ENCODE measurements at places on chromosomes 5 and 9.

- no peak for DNase-seq
Measured at GRCh38 chr9:127767909-127768331, 10.5 kb downstream of the SH2D3C start.

DNA sequence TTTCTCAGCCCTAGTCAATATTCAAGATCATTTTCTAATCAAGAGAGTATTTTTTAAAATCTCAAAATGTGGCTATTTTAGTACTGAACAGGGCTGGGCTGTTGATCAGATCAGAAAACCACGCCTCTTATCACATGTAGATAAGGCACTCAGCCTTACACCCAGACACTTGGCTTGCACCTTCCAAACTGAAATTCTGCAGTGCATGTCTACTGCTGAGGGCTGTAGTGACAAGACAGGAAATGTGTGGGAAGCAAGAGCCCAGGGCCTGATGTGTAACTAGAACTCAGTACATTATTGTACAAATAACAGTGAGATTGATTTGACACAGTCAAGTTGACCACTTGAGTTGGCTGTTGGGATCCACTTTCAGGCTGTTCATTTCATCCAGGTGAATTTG, 48.6 kb downstream of the UBE2QL1 start:
- no peak for DNase-seq

DNA sequence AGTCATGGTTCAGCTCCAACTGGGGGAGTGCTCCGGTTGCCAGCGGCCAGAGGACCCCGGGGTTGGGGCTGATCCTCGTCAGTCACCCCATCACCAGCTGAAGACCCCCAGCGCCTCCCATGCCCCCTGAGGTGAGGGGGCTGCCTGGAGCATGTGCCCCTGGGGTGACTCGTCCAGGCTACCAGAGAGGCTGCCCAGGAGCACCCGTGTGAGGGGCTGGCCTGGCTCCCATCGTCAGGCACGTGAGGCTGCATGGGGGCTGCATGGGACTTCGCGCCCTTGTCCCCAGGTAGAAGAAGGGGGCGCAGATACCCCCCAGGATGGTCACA, 46.4 kb upstream of the EGFL7 start:
- DNase-seq, result no peak

GRCh38 chr5:112413611-112414010, 5.5 kb downstream of the EPB41L4A start:
- DNase-seq, result no peak

- no peak for DNase-seq
Measured at GRCh38 chr5:151718646-151719045, 31.9 kb upstream of the SPARC start.

GRCh38 chr9:100914266-100914665, 114.3 kb upstream of the PLPPR1 start:
- no peak for DNase-seq

DNA sequence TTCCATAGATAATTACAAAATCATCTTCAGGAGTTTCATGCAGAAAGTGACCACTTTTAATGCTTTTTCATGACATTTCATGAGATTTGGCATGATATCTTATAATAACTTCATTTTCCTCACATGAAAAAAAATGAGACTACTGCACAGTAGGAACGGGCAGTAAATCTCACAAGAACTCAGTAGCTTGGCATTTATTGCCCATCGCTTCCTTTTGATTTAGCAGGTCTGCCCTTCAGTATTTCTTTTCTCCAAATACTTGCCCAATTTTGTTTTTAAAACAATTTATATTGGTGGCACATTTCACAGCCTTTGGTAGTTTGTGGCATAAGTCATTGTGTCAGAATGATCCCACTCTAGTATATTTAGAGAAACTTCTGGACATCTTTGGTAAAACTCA, 711.8 kb upstream of the CHD1 start:
- DNase-seq, result no peak

- no peak for DNase-seq
Measured at GRCh38 chr9:120369608-120370220, 210.3 kb downstream of the CDK5RAP2 start.

DNA sequence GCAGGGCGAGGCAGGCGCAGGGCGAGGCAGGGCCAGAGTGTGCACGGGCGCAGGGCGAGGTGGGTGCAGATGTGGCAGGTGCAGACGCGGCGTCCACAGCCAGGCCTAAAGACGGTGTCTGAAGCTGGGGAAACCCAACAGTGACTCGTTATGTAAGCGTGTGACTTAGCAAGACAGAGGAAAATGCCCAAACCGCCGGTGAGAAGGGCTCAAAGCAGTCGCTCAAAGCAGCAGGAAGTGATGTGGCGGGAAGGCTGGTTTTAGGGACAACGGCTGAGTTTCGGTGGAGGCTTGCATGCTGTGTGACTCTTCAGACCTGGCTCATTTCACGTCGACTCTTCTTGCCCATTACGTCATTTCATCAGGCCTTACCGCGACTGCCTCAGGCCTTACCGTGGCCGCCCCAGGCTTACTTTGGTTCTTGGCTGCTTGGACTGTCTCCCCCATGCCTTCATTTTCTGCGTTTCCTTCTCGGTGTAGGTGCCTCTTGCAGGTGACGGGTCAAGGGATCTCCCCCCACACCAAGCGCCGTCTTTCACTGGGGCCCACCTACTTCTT, 50.5 kb upstream of the EXOC3 start:
- peak; percentile 81 for DNase-seq

DNA sequence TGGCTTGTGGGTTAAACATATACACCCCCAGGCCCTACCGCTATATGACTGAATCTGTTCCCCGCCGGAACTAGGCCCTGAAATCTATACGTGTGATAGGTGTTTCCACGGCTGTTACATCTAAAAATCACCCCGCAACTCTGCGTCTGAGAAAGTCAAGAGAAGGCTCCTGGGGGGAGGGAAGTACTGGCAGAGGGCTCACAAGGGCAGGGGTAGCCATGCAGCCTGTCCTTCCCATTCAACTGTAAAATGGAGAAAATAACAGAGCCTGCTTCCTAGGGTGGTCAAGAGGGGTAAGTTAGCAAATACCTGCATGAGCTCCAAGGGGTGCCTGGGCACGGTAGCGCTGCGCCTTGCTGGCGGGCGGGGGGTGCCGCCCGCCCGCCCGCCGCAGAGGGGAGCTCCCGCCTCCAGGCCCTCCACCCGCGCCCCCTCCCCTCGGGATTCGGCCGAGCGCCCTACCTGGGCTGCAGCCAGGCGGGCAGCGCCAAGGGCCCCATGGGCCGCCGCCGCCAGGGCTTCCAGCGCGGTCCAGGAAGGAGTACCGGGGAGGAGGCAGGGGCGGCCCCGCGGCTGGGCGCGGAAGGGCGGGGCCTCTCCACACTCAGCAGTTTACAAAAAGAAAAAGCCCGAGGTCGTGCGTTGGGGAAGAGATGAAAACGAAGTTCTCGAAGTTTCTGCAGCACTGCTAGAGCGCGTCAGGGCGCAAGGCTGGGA, at the start of gene HACD4:
Gene HACD4, minus strand, starts transcription at position 550 of the 717 bp plus-strand sequence. Its CDS starts 50 bp downstream, at position 500.
- DNase-seq, result peak; percentile 78

DNA sequence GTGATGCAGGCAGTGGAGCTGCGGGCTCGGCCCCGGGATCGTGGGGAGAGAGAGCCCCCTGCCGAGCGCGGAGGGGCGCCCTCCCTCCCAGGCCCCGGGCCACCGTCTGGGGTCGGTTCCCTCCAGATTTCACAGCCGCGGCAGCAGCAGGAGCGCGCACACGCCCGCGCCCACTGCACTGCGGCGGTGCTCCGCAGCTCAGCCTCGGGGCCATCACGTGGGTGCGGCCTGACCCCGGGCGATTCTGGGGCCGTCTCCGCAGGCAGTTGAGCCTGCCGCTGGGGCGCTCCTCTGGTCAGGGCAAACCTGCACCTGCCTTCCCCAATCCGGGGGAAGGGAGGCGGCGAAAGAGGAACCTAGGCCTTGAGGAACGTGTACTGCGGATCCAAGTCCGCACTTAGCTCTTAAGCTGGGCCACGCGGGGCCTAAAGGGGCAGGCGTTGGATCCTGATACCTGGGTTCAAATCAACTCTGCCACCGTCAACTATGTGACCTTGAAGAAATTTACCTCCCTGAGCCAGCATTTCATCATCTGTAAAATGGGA, 9.4 kb upstream of the DELE1 start:
- DNase-seq, result peak; percentile 49

DNA sequence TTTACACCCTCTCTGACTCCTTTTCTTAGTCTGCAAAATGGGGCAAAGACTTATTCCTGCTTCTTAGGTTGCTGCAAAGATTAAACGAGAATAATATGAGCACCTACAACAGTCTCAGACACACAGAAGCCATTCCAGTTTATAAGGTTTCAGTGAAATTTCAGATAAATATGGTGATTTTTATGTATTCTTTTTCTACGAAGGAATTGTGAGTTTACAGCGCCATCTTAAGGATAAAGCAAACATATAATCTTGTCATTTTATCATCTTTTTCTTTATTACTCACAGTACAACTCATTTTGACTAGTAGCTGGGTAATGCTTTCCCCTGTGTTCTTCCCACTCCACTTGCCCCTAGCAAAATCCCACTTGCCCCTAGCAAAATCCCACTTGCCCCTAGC, 29.2 kb upstream of the SMC5 start:
- no peak for DNase-seq

GRCh38 chr5:38267372-38267771, 9.0 kb downstream of the EGFLAM start:
- no peak for DNase-seq

- peak; percentile 42 for DNase-seq
Measured at GRCh38 chr5:76367623-76368371, 35.3 kb upstream of the IQGAP2 start.

GRCh38 chr5:97162045-97162444, 19.6 kb upstream of the LIX1 start:
- DNase-seq, result no peak

GRCh38 chr9:7118633-7119032, 360.9 kb downstream of the KDM4C start:
- no peak for DNase-seq

DNA sequence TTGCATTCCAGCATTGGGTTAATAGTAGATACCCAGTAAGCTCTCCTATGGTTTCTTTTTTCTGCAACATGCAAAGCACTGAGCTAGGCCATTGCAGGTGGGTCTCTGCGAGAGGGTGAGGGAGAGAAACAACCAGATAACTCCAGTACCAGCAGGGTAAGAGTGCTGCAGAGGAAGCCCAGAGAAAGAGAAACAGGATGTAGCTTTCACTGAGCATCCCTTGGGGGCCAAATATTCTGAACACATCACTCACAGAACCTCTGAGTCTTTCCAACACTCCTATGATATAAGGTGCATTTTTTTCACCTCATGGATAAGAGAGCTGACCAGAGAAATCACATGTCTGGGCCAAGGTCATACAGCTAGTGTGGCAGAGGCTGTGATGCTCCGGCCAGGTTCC, 76.7 kb downstream of the TRIM32 start:
- DNase-seq, result no peak

- peak; percentile 43 for DNase-seq
Measured at GRCh38 chr9:111598733-111599091, 735 bp downstream of the PTGR1 start.

DNA sequence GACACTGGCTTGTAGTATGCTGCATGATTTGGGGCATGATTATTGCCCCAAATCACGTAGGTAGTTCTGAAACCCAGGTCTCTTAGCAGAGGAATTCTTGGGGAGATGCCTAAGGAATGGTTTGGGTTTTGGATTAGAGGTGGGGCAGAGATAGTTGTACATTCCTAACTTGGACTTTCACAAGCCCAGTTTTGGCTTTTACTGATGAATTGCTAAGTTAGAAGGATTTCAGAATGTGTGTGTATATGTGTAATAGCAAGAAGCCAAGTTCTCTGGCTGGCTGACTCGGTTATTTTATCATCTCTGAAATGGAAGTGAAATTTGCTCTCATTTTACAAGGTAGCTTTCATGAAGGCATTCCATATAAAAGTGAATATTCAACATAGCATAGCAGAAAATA, 23.8 kb upstream of the ZNF131 start:
- DNase-seq, result no peak

- DNase-seq, result no peak
Measured at GRCh38 chr9:12425878-12426864, 267.0 kb upstream of the TYRP1 start.

GRCh38 chr5:54743997-54744788, 226.6 kb downstream of the SNX18 start:
- peak; percentile 49 for DNase-seq

DNA sequence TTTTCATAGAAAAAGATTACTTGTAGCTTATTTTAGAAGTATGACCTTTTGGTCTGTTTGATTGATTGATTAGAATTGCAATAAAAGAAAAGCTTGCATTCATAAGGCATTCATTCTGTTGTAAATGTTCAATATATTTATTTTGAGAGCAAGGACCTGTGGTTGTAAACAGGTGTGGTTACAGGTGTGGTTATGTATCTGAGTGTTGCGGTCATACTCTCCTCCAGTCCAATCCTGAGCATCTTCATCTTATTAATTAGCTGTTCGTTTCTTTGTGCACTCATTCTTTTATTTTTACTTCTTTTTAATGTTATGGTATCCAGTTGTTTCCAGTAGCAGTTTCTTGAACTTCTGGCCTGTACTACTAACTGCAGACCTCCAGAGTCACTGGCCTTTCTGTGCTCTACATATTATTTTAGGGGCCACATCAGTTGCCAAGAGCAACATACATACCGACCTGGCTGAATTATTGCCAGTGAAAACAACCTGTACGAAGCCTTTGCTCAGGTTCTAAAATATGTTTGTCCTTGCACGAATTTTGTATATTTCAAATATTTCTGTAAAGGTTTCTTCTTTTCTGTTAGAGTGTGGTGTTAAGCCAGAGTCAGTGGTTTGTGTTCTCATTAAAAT, 128.7 kb downstream of the CDC42SE2 start:
- DNase-seq, result no peak

DNA sequence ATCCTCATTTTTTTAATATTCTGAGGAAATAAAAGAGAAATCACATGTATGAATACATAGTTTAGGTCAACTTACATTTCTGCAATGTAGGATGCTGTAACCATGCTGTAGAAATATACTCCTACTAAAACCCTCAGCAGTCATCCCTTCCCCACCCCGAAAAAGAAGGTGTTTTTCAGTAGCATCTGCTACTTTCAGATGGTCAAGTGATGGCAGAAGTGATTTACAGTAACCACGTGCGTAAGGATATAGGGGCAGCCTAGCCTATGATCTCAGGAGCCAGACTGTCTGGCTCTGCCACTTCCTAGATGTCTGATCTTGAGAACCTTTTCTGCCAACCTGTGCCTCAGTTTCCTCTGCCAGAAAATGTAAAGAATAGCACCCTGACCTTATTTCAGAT, 26.0 kb upstream of the SYK start:
- no peak for DNase-seq

DNA sequence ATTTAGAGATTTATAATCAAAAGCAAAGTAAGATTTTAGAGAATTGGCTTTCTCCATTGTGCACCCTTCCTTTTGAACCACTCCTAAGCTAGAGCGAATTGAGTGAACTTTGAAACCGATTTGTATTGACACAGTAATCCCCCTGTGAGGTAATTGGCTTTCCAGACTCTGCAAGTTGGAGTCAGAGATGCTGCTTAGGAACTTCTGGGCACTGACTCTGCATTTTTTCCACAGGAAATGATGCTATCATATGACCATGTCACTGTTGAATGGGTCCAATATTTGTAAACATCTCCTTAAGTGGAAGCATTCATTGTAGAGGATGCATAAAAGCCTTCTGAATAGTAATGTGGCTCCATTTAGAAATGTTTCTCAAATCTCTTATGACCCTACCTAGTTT, 394.4 kb upstream of the ZNF608 start:
- DNase-seq, result no peak
